ENCODE measurements at places on chromosomes 12 and 14. TPM values are rescaled to one million over a fixed set of nuclear protein-coding genes. Genes with fewer than 3 reads are reported as not detected.

Gene TXNDC16
- 3.2 TPM for total RNA-seq

Gene PAX9
- total RNA-seq = not detected

Gene WSCD2
- not detected for total RNA-seq

Gene CPM
- total RNA-seq = not detected

Gene FOXA1
- total RNA-seq = 0.07 TPM

Gene NGB
- not detected for total RNA-seq

Gene KLRF1
- 0.11 TPM for total RNA-seq

DNA sequence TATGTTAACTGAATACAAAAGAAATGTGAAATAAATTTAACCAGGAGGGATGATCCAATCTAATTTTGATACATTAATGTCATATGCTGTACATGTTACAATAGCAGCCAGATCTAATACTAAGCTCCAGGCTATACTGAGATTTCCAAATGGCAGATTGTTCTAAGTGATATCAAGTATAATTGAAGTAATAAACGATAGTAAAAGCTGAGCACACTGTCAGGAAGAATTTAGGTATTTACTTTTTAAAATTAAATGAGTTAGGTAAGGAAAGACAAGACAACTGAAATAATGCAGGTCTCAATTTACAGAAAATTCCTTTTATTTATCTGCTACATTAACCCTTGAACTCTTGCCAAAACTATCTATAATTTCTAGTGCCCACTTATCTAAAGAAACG, 39.9 kb downstream of the INSM2 start:
- DNase-seq = no peak

- DNase-seq = no peak
Observed at GRCh38 chr12:110254971-110255540, 26.0 kb upstream of the ATP2A2 start.

DNA sequence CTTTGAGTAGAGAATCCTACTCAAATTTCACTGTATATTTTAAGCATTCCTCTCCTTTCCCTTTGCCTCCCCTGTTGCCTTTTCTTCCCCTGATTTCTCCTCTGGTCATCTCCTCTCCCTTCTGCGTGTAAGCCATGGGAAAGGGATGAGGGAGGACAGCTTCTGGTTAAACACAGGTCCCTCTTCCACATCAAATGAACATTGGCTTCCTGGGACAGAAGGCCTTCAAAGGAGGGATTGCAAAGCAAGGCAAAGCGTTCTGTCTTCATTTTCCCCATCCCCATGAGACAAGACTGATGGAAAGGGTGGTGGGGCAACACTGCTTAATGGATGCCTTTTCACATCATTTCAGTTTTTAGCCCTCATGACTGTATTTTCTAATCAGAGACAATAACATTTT, 26.2 kb downstream of the GPRC5A start:
- DNase-seq = no peak

DNA sequence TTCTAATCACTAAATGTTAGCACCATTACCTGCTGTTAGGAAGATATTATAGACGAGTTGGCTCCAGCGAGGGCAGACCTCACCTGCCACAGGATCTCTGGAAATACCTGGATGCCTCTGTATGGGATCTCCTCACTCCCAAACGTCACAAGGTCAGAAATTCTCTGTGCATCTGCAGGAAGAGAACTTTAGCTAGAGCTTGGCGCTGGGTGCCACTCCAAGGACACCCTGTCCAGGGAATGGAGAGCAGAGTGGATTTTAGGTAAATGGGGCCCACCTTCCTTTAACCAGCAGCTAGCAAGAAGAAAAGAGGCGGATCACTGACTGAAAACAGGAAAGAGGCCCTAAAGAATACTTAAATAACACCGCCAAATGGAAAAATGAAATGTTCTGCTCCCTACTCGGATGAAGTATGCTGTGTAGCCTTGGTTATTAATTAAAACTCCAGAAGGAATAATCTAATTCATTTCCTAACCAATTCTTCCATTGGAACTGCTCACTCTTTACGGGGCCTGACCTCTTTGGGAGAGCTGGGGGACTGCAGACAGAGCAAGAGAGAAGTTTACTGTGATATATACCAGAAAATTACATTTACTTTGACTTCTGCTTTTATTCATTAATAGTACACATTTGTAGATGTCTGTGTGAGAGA, 4.2 kb upstream of the FOXG1 start:
- DNase-seq = no peak

Data from pulmonary artery endothelial cell (primary cell).